Stimulated activated CD4-positive, alpha-beta T cell treated with anti-CD3 and anti-CD28 coated beads, TNF-alpha, amount 100 ng/mL, for 4 hours (primary cell): ENCODE measurements at places on chromosomes 1 and 21.

- no peak for DNase-seq
These were observed 106.1 kb downstream of the APP start for GRCh38 chr21:26064506-26064905.

- no peak for DNase-seq
These were observed 164.3 kb upstream of the GREM2 start for GRCh38 chr1:240776237-240776636.

DNA sequence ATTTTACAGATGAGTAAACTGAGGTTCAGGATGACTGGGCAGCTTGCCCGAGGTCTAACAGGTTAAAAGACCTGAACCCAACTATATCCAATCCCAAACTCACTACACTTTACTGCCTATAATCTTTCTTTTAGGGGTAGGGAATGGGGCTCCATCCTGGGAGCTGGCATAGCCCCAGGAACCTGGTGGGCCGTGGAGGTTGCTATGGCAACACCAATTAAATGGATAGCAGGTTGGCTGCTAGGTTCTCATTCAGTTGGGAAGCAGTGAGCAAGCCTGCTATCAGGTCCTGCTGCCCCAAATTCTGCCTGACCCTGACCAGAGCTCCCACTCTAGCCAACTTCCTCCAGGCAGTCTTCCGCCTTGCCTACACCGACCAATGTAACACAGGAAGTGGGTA is 40.9 kb downstream of the LRP8 start:
- no peak for DNase-seq

- DNase-seq, result no peak
These were observed 14.6 kb upstream of the FMO4 start for GRCh38 chr1:171299342-171299741.

- no peak for DNase-seq
These were observed 54.1 kb downstream of the LUZP1 start for GRCh38 chr1:23114424-23115079.

DNA sequence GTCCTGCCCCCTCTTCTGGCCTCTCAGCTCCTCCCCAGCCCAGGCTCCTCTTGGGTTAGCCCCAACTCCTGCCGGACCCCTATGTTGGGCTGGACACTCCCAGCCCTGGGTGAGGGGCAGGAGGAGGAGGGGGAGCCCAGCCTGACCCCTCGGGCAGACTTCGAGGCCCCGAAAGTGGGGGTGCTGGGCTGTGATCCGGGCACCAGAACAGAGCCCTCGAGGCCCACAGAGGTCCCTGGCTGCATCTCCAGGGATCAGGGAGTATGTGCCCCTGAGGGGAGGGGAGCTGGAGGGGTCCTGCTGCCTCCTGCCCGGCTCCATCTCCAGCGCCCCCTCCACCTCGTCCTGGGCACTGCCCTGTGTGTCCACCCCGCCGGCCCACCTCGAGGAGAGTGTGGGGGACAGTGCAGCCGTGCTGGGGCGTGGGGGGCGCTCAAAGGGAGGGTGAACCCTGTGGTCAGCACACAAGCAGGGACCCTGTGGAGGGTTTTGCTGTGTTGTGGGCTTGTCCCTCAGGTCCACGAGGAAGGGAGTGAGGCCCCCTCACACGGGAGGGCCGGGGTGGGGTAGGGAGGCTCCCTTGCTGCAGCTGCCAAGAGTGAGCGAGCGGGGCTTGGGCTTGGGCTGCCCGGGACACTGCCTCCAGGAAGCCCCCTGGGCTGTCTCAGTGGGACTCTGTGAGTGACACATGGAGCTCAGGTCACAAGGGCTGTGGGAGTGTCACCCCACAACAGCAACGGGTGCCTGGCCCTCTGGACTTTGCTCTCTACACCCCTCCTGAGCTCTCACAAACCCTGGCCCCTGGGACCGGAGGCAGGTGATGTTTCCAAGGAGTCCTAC is 54.4 kb downstream of the COL18A1 start:
- DNase-seq, result no peak

GRCh38 chr1:161706482-161707347 is at the start of gene FCRLA:
Gene FCRLA (plus strand): TSS chr1:161707229. CDS start chr1:161707265, 36 bp downstream.
- DNase-seq, result no peak

- no peak for DNase-seq
These were observed 252.9 kb upstream of the NR5A2 start for GRCh38 chr1:199774433-199775089.
